ENCODE measurements at places on chromosomes 3 and 15.

GRCh38 chr3:123657568-123657967 is 72.7 kb upstream of the HACD2 start:
- no peak for DNase-seq

- DNase-seq: no peak
These were observed 72.2 kb upstream of the EPHB3 start for GRCh38 chr3:184489268-184489841.

DNA sequence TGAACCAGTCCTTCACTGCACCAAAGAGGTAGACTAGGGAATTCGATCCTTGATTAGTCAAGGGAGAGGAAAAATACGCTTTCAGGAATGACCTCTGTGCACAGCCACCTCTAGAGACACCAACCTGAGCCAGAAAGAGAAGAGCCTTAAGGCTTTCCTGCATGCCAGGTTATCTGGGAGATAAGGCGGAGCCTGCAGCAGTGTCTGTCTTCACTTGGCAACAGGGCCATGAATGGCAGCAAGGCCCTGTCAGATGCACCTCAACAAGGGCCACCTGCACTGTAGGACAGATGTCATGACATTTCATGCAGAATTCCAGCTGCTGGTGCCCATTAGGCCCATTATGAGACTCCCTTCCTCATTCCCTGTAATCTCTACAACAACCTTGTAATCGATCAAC is 88.1 kb downstream of the MEX3B start:
- DNase-seq: peak; percentile 10

GRCh38 chr3:149538371-149538770 is 63.9 kb downstream of the TM4SF4 start:
- no peak for DNase-seq

DNA sequence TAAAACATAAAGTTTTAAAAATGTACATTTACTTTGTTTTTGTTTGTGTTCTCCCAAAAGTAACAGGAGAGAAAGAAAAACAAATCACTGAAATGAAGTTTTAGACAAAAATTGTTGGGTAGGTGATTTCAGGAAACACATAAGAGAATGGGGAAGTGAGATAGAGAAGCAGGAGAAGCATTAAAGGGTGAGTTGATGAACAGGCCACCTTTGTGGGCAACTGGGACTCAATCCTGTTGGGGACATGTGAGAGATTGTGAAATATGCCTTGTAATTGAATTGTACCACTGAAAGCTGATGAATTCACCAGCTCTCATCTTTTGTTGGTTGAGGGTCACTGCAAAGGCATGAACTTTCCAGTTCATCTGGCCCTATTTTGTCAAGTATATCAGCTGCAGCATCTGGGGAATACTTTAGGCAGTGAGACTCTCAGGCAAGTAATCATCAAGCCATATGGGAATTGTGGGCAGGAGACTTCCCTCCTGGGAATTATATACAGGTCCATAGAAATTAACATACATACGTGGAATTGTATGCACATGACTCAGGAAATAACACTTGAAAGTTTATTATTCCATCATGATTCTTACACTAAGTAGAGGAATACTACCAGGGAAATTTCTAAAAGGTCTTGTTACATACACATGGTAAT is 181.0 kb downstream of the ZBBX start:
- DNase-seq: no peak

- DNase-seq: no peak
These were observed 208.7 kb upstream of the BHLHE40 start for GRCh38 chr3:4770561-4770960.

DNA sequence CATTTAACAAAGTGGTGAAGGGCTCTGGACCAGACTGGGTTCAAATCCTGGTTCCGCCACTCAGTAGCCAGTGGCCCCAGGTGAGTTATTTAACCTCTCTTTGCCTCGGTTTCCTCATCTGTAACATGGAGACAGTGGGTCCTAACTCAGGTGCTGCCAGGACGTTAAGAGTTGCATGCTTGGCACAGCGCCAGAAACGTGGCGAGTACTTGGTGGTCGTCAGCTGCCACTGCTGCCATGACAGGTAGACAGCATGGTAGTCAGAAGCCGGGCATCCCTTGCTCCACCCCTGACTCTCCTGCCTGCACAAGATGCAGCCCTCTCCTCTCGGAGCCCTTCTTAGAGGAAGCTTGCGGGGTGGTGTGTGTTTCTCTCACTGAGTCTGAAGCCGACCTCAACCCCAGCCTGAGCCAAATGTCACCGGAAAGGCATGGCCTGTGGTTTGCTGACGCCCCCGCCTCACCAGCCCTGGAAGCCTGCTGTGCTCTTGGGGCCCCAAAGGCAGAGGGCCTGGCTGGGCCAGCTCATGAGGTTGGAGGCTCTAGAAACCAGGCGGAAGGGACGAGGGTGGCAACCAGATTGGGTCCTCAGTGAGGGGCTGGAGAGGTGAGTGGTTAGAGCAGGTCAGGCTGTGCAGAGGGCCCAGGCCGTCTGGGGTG is 160.8 kb upstream of the TLE3 start:
- DNase-seq: no peak

- no peak for DNase-seq
These were observed 121.9 kb upstream of the POU1F1 start for GRCh38 chr3:87398168-87398801.

DNA sequence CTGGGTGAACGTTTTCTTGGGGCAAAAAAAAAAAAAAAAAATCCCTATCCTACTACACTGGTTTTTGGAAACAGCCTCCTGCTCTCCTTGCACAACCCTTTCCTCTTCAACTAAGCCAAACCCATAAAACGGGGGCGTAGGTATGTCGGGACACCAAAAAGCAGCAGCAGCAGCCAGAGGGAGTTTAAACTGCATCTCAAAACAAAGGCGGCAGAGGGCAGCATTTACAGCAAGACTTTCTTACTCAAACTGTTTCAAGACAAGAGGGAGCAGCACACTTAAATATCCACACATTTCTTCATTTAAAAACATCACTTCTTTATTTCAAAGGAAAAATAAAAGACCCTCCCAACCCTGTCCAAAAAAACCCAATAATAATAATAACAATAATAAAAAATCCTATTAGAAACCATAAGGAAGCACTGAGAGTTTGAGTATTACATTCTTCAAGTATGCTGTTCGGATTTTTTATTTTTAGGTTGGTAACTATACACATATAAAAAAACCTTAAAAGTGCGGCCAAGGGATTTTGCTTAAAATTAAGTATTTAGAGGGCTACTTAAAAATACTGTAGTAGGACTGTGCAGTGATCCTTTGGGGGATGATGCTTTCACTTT is 43.9 kb upstream of the PLXND1 start:
- DNase-seq: peak; percentile 68

- no peak for DNase-seq
These were observed 13.3 kb downstream of the GRAMD2A start for GRCh38 chr15:72184165-72184811.

Data from BE2C (cell line).